ENCODE measurements at places on chromosomes 1 and 21.

GRCh38 chr1:41935226-41935625, 16.5 kb upstream of the HIVEP3 start:
- DNase-seq = no peak

GRCh38 chr21:35506771-35507170, 457.7 kb upstream of the RUNX1 start:
- no peak for DNase-seq

DNA sequence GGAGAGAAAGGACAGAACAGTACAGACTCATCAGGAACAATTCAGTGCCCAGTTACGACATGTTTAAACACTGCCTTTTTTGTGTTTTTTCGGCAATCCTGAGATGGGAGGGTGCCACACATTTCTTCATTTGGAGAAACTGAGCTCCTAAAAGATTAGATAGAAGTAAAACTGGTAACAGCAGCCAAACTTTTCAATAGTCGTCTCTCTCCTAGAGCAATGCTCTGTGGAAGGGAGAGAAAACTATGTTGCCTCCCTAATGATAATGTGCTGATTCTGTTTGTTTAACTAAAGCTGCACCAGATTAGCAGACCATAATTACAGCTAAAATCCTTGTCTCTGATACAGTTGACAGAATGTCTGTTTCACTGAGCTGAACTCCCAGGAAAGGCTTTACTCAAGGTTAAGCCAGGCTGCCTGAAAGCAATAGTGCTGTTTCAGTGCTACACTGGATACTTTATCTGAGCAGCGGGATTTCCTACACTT, 76.2 kb upstream of the CXADR start:
- DNase-seq = no peak

GRCh38 chr21:43355266-43355924, 71.5 kb downstream of the SIK1 start:
- no peak for DNase-seq

- DNase-seq = no peak
Observed at GRCh38 chr1:115218034-115218405, 120.0 kb downstream of the NGF start.

DNA sequence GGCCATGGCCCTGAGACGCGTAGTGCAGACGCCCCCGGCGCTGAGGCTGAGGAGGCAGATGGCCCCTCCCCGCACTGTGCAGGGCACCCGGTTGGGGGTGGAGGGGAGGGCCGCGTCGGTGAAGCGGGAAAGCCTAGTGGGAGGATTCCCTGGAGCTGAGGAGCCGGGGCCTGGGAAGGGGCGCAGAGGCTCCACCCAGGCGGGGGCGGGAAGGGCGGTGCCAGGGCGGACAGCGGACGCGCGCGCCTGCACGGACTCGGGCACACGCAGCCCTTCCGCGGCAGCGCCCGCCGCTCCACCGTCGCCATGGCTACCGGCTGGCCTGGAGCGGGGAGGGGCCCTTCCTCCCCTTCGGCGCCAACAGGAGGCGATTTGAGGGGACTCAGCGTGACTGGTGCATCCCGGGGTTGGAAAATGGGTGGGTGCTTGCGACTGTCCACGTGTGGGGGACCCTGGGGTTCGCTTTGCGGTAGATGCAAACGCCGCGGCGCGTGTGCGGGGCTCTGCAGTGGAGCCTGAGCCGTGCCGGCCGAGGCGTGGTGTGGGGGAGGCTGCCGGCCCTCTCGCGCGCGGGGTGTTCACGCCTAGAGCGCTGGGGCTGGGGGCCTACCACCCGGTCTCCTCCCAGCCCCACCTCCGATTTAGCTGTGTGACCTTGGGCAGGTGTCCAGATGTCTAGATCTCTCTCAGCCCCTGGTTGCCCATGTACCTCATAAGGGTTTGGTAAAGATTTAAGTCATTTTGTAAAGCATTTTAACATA, 35.1 kb downstream of the PTPRF start:
- DNase-seq = peak; percentile 45

- DNase-seq = no peak
Observed at GRCh38 chr1:238468068-238468467, 577.3 kb upstream of the ZP4 start.

- DNase-seq = no peak
Observed at GRCh38 chr21:41559658-41560631, 52.0 kb upstream of the TMPRSS2 start.

DNA sequence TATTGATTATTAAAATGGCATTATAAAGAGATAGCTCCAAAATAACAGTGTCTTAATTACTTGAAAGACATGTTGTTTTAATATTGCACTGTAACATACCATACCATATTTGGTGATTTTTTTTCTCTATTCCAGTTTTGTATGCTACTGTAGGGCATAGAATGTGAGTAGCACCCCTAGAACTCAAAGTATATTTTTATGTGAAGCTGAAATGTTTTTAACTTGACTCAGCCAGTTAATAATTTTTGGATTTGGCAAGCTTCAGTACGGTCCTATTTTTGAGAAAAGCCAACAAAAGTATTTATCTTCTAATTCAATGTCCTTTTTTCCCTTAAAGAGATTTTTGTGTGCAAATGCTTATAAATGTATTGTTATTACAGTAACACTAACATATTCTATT, 593.8 kb downstream of the USP25 start:
- DNase-seq = no peak

DNA sequence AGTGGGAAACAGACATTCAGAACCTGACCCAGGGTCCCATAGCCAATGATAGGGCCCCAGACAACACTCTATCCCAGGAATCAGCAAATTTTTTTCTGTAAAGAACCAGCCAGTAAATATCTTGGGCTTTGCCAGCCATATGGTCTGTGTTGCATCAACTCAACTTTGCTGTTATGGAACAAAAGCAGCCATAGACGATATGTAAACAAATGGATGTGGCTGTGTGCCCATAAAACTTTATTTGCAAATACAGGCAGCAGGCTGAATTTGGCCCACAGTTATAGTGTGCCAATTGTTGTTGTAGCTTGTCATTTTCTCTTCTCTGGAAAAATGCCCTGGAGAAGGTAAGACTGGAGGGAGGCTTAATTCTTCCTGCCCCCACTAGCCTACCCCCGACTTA, 431.1 kb upstream of the VAMP3 start:
- no peak for DNase-seq

DNA sequence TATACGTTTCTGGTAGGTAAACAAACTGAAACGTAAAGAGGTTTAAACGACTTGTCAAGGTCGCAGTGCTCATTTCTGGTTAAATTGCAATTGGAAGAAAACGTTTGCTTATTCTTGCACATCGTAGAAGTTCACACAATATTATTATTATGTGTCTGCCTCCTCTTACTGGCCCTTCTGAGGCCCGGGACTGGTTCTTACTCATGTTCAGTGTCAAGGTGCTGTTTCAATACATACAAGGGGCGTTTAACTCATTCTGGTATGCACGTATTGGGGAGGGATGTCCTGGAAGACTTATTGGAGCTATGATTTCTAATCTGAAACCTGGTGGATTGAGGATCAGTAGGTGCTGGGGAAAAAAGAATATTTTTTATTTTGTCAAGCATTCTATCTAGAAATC, 932 bp downstream of the RPF1 start:
- DNase-seq = peak; percentile 11

DNA sequence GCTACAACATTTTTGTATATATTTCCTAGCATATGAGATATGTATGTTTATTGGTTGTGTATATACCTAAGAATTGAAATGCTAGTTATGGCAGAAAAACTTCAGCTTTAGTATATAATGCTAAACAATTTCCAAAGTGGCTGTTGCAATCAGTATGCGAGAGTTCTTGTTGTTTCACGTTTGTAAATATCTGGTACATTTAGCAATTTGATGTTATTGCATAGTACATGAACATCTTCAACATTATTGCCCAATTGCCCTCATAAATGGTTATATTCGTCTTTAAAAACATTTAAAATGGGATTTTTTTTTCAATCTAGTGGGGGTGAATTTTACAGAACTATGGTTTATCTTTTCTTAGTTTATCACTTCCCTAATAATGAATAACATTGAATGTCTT, 86.2 kb upstream of the HP1BP3 start:
- DNase-seq = no peak

DNA sequence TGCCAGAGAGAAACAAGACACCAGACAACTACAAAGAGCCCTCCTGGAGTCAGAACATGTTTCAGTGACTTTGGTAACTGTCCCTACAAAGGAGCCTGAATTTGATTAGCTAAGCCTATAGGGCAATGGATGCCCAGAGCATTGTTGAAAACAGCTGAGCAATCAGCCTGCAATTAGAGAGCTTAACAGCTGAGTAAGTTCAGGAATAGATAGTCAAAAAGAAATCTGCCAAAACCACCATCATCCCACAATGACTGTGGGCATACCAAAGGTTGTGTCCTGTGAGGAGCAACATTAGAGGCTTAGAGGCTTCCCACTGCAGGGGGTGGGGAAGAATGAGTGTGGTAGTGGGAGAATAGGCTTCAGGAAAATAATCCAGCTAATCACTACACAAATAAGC, 32.1 kb downstream of the SH3BP5L start:
- no peak for DNase-seq

GRCh38 chr1:200869753-200870391, 2.9 kb upstream of the GPR25 start:
- peak; percentile 79 for DNase-seq

DNA sequence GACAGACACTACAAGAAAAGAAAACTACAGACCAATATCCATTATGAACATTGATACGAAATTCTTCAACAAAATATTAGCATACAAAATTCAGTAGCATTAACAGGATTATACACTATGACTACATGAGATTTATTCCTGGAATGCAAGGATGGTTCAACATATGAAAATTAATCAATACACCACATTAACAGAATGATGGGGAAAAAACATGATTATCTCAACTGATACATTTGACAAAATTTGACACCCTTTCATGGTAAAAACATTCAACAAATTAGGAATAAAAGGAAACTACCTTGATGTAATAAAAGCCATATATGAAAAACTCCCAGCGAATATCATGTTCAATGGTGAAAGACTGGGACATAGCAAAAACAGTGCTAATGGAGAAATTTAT, 31.5 kb downstream of the TRPM2 start:
- DNase-seq = no peak

- DNase-seq = no peak
Observed at GRCh38 chr1:32329931-32330466, 6.0 kb downstream of the MARCKSL1 start.

GRCh38 chr1:94772845-94773244, 47.3 kb upstream of the SLC44A3 start:
- DNase-seq = no peak

DNA sequence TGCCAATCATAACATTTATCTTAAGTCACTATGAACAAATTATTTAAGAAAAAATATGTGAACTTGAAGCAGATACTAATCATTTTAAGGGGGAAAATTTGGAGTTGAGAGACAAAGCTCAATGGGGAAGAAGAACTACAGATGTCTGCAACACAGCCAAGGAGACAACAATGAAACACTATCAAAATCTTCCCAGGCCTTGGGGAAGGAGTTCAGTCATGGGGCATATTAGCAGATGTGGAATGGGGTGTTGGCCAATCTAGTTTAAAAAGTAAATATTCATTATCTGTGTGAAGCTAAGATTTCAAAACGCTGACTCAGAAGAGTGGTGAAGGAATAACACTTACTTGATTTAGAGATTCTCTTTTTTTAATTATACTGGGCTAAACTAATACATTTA, 671.6 kb upstream of the ZP4 start:
- DNase-seq = no peak

GRCh38 chr1:65026235-65026634, 59.9 kb upstream of the JAK1 start:
- DNase-seq = no peak

DNA sequence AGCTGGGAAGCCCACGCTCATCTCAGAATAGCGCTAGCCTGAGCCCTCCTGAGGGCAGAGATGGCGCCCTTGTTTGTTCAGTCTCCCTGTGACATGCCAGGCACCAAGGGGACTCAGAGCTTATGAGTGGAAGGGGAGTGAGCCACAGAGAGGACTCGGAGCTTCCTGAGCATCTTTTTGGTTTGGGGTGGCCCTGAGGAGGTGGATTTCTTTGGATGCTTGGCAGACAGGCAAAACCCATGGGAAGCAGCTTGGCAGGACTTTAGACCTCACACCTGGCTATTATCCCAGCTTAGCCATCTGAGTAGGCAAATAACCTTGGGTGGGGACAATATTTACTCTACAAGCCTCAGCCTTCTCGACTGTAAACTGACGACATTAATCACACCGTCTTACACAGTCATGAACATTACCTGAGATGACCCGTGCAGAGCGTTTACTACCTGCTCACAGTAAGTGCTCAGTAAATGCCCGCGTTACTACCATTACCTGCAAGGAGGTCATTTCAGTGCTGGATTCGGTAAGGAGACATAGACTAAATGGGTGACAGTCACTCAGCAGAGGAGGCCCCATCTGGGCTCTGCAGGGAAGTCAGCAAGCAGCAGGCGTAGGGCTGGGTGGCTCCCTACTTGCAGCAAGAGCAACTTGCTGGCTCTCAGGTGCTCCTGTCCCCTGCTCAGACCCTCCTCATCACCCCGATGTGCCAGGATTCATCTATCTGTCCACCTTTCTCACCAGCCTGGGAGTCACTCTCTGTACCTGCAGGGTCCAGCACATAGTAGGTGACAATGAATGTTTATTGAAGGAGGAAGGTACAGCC, 54.9 kb downstream of the KLHDC7A start:
- no peak for DNase-seq

- DNase-seq = peak; percentile 46
Observed at GRCh38 chr1:63112155-63112900, 210.0 kb upstream of the FOXD3 start.

- no peak for DNase-seq
Observed at GRCh38 chr1:155130272-155131006, 2.8 kb downstream of the EFNA1 start.

DNA sequence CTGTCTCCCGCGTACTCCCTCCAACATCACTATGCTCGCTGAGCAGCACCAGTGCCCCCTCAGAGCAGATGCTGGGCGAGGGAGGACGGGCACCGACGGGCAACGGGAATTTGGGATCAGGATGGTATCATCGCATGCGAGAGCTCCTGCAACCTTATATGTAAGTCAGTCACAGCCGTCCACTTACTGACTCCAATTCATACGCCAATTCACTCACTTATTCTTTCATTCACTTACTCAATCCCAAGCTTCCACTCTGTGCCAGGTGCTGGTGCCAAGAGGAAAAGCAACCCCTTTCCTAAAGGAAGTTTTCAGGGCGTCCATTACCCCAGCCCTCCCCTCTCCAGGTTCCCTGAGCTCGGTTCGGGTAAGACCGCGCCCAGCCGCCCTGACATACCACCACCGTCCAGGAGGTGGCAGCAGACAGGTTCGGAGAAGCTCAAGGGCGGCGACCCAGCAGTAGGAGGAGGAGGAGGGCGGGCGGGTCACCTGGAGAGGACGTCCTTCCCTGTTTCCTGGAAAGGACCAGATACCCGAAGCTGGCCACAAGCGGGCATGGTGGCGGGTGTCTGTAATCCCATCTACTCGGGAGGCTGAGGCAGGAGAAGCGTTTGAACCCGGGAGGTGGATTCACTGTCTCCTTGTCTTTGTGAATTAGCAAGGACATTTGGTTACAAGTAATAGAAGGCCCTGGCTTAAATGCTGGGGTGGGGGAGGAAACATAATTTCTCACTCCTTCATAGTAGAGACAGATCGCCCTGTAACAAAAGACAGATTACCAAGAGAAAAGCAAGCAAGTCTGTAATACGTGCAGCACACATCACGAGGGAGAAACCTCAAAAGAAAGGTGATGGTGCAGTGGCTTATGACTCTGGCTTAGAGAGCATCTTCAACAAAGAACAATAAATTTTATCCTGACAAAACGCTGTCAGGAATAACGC, 7.6 kb upstream of the IL22RA1 start:
- peak; percentile 73 for DNase-seq

- DNase-seq = no peak
Observed at GRCh38 chr1:91818713-91818975, 67.3 kb downstream of the TGFBR3 start.
